ENCODE measurements at places on chromosomes 7 and 10.

GRCh38 chr7:144000020-144000419 lies at the start of gene OR6B1:
Gene OR6B1, plus strand, starts transcription at chr7:144000320. Its CDS starts 3,677 bp downstream, at chr7:144003997.
- DNase-seq, result no peak

- DNase-seq, result no peak
Observed at GRCh38 chr10:108409306-108409705, 1244.8 kb upstream of the SORCS1 start.

DNA sequence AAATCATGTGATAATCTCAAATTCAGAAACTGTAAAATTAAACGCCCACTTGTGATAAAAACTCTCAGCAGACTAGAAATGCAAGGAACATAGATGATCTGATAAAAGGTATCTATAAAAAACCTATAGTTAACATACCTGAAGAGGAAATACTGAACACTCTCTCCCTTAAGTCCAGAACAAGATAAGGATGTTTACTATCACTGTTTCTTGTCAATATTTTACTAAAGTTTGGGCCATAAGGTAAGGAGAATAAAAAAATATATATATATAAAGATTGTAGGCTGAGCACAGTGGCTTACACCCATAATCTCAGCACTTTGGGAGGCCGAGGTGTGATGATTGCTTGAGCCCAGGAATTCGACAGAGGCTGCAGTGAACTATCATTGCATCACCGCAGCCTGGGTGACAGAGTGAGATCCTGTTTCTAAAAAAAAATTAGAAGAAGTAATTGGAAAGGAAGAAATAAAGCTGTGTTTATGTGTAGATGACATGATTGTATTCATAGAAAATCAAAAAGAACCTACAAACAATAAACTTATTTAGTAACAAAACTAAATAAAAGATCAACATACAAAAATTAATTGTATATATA lies 28.4 kb downstream of the MPLKIP start:
- no peak for DNase-seq

GRCh38 chr7:147586526-147586925 lies 1004.0 kb upstream of the C7orf33 start:
- peak; percentile 64 for DNase-seq

- peak; percentile 90 for DNase-seq
Observed at GRCh38 chr10:490891-491571, 198.4 kb downstream of the DIP2C start.

DNA sequence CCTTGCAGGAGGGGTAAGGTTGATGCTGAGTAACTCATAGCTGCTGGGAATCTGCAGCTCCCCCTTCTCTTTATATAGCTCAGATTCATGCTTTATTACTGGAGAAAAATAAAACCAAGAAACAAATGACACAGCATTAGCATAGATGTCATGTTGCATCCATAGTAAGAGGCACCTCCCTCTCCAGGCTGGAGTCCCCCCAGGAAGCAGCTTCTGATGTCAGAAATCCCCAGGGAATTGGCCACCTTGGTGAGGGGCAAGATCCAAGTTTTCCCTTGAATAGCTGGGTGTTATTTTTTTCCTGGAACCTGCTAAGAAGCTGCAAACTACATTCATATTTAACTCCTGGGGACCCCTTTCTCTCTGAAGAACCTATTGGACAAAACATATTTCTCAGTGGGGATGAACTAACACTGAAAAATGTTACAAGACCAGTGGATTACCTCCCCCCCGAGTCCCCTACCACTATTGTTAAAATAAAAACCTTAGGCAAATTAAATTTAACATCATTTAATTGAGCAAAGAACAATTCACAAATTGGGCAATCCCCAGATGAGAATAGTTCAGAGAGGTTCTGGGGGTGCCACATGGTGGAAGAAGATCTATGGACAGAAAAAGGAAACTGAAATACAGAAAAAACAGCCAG lies 163.7 kb upstream of the NAMPT start:
- no peak for DNase-seq
